Amniotic epithelial cell (primary cell): ENCODE measurements at places on chromosomes 13 and 19.
A peak's percentile ranks its signal among the peaks of the same experiment; 100 is the strongest.

DNA sequence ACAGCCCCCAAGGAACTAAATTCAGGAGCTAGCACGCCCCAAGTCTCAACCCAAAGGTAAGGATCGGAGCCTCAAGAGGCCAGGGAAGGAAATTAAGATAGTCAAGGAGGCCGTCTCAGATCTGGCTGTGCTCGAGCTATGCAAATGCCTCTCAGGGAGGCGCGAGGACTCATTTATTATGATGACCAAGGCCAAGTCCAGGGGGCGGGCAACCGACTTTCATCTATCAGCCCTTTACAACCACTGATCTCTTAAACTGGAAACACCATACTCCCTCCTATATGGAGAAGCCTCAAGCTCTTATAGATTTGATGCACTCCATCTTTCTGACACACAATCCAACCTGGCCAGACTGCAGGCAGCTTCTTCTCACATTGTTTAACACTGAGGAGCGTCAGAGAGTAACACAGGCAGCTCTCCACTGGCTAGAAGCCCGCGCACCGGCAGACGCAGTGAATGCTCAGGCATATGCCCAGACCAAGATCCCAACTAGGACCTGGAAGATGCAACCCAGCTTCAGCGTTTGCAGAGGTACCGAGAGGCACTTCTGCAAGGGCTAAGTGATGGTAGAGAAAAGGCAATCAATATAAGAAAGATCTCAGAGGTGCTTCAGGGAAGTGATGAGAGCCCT, 9.6 kb upstream of the SLC15A1 start:
- DNase-seq, result no peak

DNA sequence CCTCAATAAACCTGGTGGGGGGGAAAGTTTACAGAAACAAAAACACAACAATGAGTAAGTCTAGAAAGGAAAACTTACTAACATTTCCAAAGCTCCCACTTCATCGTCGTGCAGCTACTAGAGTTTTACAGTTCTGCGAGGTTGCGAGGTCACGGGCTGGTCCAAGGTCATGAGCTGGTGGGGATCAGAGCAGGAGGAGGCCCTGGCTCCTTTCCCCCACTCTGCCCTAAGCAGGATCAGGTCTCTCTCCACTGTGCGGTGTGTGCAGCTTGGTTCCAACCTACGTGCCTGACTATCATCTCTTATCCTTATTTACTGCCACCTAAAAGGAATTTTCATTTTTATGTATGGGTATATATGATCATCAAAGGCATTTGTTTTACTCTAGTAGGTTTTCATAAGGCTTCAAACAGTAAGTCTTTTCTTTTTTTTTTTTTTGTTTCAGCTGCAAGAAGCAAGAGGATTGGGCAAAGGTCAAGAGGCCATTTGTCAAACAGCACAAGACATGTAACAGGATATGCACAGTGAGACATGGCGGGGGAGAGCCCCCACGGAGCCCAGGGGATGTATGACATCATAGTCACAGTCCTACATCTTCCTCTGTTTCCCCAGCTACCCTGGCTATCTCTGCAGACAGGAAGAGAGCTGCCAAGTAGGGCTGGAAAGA, 76.6 kb upstream of the POMP start:
- DNase-seq, result peak; percentile 11

GRCh38 chr19:51743405-51743804, 8.3 kb downstream of the FPR1 start:
- peak; percentile 76 for DNase-seq

DNA sequence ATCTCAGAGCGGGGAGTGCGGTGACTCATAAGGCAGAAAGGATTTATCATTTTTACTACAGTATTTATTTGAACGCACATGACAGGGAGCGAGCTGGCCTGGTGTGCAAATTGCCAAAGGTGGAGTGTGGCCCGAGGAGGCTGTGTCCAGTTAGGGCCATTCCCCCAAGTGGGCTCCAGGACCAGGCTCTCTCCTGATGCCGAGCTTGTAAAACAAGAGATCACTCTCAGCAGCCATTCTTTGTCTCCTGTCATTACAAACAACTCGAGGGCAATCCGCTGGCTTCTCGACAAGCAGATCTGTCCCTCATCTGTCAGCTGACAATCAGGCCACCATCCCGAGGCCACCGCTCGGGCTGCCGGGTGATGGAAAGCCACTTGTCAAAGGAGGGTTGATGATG, 418.9 kb downstream of the ZNF536 start:
- no peak for DNase-seq

GRCh38 chr19:3132971-3133792, 2.7 kb upstream of the GNA15 start:
- DNase-seq, result peak; percentile 16

GRCh38 chr13:50543782-50544181, 299.7 kb downstream of the DLEU7 start:
- peak; percentile 44 for DNase-seq

- DNase-seq, result no peak
Measured at GRCh38 chr19:30049846-30050667, 108.0 kb downstream of the URI1 start.

DNA sequence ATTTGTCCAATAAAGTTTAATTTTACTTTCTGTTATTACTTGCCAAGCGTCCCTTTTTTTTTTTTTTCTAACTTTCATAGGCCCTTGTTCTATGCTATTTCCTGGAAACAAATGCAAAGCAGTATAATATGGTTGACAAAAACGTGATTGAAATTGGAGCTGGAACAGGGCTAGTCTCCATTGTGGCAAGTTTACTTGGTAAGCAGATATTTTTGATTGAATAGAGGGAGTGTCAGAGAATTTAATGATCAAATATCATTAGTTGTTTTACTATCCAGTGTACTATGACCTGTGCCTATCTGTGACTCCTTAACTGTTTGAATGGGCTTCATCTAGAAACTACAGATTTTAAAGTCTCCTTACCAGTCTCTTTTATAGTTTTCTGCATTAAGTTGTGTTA, 46.7 kb downstream of the ERCC5 start:
- no peak for DNase-seq

- no peak for DNase-seq
Measured at GRCh38 chr19:15919243-15919642, 15.1 kb downstream of the CYP4F11 start.

DNA sequence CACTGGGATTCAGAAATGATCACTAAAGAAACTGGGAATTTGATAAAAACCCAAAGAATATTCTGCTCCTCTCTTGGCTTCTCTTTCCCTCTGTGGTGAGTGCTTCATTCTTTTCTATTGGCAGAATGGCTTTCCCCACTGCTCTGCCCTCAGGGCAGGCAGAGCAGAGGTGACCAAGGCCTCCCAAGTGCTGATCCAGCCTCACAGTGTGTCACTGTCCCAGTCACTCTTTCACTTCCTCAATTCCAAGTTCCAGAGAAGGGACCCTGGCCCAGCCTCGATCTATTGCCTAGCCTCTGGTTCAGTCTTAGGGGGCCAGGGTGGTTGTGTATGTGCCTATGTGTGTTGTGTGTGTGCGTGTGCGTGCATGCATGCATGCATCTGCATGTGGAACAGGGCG, 180.6 kb upstream of the TMTC4 start:
- DNase-seq, result no peak
